Common myeloid progenitor, CD34-positive (primary cell): ENCODE measurements at places on chromosomes 2 and 18.

DNA sequence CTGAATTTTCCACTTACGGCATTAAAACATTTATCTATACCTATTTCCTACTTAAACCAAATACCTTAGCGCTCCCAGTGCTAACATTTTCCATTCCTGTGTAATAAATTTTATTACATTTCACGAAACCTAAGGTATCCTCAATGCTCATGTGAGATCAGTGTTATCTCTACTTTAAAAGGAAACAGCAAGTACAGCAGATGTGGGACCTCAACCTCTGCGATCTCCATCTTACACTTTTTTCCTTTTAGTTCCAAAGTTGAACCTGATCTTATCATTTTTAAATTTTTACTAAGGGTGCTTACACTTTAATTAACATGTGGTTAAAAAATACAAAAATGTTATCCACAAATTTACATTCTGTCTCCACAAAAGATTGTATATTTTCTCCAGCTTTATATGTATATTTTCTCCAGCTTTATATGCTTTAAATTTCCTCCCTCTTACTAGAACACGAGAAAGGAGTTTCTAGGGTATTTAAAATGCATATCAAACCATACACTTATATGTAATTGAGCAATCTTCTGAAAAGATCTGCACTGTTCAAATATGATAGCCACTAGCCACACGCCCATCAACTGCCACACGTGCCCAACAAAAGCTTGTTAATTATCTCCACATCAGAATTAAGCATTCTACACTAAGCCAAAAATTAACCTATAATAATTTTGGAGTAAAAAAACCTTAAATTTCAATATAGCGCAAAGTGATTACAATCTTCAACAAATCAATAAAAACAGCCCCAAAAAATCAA lies 38.1 kb downstream of the MBOAT2 start:
- DNase-seq, result no peak

- no peak for DNase-seq
Observed at GRCh38 chr2:39218391-39218790, 25.4 kb downstream of the CDKL4 start.

DNA sequence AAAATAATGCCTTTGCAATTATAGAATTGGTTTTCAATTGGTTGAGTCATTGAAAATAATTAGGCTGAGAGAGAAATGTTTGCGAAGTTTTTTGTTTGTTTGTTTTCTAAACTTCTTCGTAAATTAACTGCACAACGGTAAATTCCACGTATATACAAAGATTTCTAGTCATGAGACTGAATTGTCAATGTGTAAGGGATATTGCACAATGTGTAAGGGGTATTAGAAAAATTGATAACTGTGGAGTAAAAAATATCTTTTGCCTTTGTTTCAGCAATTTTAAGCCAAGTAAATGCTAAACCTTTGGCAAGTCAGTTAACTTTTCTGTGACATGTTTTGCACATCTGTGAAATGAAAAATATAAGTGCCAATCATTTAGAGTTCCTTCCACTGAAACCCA lies 606.0 kb downstream of the TMEM182 start:
- no peak for DNase-seq

DNA sequence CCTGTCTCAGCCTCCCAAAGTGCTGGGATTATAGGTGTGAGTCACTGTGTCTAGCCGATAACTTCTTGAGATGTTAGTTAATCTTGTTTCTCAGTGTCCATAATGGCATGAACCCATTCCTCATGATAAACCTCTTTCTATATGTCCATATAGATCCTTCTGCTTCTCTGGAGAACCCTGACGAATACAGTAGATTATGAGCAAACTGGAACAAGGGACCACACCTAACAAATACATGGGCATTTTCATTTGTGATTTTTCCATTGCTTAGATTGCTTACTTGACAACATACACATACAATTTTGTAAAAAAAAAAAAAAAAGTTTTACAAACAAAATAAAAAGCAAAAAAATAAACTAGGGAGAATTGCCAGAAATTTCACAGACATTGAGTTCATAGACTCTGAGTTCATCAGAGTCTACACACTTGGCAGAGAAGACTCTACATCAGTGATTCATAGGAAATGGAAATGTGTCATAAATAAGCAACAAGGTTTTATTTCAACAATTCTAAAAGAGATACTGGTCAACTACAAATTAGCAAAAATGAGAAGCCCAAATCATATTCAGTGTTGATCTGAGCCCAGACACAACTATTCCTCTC lies 96.7 kb downstream of the GALR1 start:
- no peak for DNase-seq

GRCh38 chr2:49845021-49845420 lies 690.7 kb upstream of the FSHR start:
- no peak for DNase-seq

GRCh38 chr2:126050991-126051736 lies 604.8 kb upstream of the GYPC start:
- DNase-seq, result no peak

GRCh38 chr18:8942021-8942908 lies 160.2 kb upstream of the NDUFV2 start:
- no peak for DNase-seq

DNA sequence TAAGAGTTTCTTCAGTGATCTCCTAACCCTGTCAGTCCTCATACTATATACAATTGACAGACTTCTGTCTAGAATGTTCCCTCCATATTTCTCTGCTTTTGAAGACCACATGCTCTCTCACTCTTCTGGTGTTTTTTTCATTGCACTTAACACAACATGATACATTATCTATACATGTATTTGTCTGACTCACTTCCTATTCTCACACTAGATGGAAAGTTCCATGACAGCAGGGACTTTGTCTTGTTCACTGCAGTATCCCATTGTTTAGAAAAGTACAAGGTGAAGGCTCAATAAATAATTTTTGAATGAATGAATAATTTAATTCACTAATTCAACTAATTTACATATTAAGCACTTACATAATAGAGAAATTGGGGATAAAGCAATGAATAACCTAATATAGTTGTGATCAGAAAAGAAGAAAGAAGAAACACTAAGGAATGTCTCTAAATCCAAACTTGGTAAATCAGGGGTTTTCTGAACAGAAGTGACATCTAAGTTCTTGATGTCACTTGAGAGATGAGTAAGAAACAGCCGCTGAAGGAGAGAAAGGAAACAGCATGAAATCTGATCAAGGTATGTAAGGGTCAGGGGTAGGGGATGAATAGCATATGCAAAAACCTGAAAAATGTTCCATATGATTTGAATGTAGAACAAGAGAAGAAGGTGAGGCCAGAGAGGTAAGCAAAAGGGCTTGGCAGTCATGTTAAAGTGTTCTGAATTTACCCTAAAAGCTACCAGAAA lies 42.4 kb downstream of the MBD2 start:
- DNase-seq, result no peak

DNA sequence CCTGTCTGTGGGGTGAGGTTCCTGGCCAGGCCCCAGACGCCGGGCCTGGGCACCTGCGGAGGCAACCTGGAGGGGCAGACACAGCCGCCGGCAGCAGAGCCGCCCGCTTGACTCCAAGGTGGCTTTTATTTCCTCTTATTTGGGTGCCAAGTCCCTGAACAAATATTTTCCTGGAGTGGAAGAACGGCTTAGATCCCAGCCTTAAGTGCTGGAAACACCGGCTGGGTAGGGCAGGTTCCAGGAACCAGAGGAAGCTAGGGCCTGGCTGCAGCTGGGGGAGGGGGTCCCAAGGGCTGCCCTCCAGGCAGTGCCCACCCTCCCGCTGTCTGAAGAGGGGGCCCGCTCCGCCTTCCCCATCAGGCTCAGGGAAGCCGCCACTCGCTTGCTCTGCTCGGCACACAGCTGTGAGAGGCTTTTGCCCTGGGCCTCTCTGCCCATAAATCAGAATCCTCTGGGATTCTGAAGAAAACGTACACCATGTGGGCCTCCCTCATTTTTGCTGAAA lies 28.2 kb downstream of the SDC1 start:
- no peak for DNase-seq

DNA sequence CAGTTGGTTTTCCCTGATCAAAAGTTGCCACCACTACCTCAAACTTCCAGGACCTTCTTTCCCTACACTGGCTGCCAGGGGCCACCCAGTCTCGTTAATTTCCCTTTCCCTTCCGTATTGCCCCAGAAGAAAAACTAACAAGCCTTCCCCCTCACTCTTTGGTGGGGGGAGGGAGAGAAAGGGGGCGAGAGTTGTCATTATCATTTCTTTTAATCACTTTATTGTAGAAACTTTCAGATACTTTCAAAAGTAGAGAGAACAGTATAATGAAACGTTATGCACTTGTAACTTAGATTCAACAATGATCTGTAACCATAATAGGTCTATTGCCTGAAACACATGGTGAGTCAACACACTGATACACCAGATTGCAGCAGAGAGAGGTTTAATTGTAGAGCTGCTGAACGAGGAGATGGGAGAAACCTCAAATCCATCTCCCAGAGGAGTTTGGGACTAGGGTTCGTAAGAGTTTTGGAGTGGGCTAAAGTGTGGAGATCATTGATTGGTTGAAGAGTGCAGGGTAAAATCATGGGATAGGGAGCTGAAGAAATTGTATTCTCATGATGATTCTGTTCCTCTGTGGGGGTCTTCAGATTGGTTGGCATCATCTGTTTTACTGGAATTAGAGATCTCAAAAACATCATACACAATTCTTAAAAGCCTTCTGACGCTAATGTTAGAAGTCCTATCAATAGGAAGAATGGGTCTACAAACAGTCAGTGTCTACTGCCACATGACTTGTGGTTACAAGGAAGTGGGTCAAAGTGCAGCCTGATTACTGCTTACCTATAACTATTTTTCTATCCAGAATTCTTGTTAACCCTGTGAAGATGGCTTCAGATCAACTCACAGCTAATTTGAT lies 2.6 kb upstream of the RNF149 start:
- DNase-seq, result no peak

- no peak for DNase-seq
Observed at GRCh38 chr2:202261531-202261930, 4.0 kb upstream of the NOP58 start.

DNA sequence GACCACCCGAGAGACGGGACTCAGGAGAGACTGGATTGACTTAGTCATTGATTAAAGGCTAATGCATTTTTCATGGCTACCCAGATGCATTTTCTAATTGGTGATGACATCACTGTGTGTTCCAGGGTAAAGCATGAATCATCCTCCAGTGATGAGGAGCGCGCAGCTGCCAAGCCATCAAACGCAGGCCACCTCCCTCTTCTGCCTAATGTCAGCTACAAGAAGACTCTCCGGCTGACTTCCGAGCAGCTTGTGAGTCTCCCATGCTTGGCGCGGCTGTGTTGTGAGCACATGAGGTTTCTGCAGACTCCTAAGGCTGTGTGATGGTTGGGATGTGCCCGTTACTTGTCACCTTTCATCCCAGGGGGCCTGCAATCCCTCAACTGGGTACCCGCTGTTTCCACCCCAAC lies 56.4 kb downstream of the LPIN1 start:
- DNase-seq, result no peak

DNA sequence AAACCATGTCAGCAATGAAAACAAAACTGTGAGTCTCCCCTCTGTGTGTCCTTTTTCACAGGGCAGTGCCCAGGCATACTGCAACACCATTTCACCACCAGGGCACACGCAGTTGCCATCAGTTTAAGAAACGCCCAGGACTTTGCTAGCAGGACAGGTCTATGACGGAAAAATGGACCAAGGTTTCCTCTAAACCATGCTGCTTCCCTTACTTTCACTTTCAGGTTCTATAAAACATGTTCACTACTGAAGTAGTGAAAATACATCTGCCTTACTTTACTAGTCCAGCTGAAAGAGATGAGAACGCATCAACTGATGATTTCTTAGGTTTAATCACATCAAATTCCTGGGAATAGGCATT lies 110.5 kb downstream of the TCF4 start:
- DNase-seq, result peak; percentile 92

- DNase-seq, result no peak
Observed at GRCh38 chr2:169819106-169819505, 5.6 kb downstream of the METTL5 start.

- no peak for DNase-seq
Observed at GRCh38 chr18:79480171-79481045, 84.7 kb downstream of the NFATC1 start.

DNA sequence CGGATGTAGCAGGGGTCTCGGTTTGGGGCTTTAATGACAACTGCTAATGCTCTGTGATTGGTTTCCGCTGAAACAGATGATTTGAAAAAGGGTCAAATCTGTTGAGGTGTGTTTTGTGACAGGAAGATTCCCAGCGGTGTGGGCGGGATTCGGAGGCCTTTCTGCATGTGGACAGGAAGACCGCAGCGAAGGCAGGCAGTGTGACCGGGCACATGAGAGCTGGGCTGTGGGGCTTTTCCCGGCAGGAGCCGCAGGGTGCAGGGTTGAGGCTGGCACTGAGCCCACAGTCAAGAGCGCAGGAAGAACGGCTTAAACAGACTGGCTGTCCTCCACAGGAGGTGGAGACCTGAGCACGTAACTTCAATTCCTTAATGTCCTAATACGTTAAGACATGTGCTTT lies 180.0 kb upstream of the TPO start:
- DNase-seq, result no peak

GRCh38 chr2:30223413-30223874 lies 7.9 kb upstream of the LBH start:
- peak; percentile 57 for DNase-seq

- no peak for DNase-seq
Observed at GRCh38 chr2:5869936-5870335, 177.8 kb downstream of the SOX11 start.

GRCh38 chr18:72985686-72986085 lies 117.9 kb upstream of the NETO1 start:
- DNase-seq, result no peak

GRCh38 chr18:10927286-10927992 lies 221.9 kb downstream of the PIEZO2 start:
- no peak for DNase-seq

DNA sequence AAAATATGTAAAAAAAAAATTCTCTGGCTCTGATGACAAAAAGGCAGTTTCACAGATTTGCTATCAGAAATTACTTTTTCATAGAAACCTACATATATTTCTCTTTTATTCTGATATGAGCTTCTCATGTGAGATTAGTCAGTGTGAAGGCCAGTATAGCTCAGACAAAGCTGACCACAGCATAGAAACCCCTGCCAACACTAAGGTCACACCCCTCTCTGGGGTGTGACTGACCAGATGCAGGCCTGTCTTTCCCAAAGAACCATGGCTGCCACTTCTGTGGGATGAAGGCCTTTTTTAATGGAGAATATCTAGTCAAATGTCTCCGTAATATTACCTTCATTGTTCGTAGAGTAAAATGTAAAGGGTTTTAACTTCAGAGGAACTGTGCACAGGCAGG lies 330.3 kb upstream of the KCNJ3 start:
- DNase-seq, result no peak

- DNase-seq, result no peak
Observed at GRCh38 chr2:203693242-203693879, 13.1 kb upstream of the CD28 start.

- peak; percentile 75 for DNase-seq
Observed at GRCh38 chr2:218166791-218167190, at the start of gene CXCR1. TSS of gene CXCR1 (minus strand) at chr2:218166962. CDS start at chr2:218165211, 1,751 bp downstream.

GRCh38 chr2:10883066-10883465 lies 28.7 kb upstream of the KCNF1 start:
- DNase-seq, result no peak

GRCh38 chr2:120367649-120368048 lies 21.7 kb downstream of the INHBB start:
- DNase-seq, result no peak

- DNase-seq, result no peak
Observed at GRCh38 chr2:143828763-143829537, 691.0 kb downstream of the ZEB2 start.

GRCh38 chr2:234910186-234910679 lies 41.6 kb upstream of the SH3BP4 start:
- DNase-seq, result no peak
